Thoracic aorta (tissue), 2 donors: ENCODE measurements at places on chromosomes 2 and 18. TPM values are rescaled to one million over a fixed set of nuclear protein-coding genes. Genes with fewer than 3 reads are reported as not detected.

GRCh38 chr2:193566886-193567285 lies 1372.2 kb upstream of the TMEFF2 start:
- H3K4me3 ChIP-seq = no peak overlapping the region
- no peaks in the 10 kb centered on the region for H3K36me3 ChIP-seq
- no peak for DNase-seq
- H3K27ac ChIP-seq = no peak overlapping the region
- H3K27me3 ChIP-seq = no peaks in the 10 kb centered on the region
- no peaks in the 10 kb centered on the region for H3K4me1 ChIP-seq

- no peaks in the 10 kb centered on the region for H3K4me1 ChIP-seq
- no peak overlapping the region for H3K4me3 ChIP-seq
- no peak for DNase-seq
- H3K36me3 ChIP-seq = no peaks in the 10 kb centered on the region
- H3K27me3 ChIP-seq = no peaks in the 10 kb centered on the region
Observed at GRCh38 chr18:76075777-76076176, 419.3 kb downstream of the ZNF516 start.

GRCh38 chr2:72848436-72849137 lies 22.8 kb upstream of the EXOC6B start:
- no peak overlapping the region for H3K4me3 ChIP-seq
- no peaks in the 10 kb centered on the region for H3K4me1 ChIP-seq
- DNase-seq = no peak
- no peaks in the 10 kb centered on the region for H3K27me3 ChIP-seq
- H3K27ac ChIP-seq = no peak overlapping the region

The SCN2A gene
- total RNA-seq = not detected

DNA sequence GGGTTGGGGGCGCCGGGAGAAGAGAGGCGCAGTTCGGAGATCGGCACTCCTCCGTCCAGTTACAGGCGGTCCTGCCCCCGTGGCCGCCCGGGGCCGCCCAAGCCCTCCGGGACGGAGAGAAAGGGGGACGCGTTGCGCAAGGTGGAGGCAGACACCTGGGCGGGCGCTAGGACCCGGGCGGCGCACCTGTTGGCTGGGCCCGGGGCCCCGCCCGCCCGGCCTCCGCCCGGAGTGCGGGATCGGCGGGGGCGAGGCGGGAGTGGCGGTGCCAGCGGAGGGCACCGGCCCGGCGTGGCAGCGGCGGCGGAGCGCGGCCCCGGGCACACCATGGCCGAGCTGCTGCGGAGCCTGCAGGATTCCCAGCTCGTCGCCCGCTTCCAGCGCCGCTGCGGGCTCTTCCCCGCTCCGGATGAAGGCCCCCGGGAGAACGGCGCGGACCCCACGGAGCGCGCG lies at the start of gene SGPP2:
Gene SGPP2 (plus strand): TSS at position 268 of the 453 bp plus-strand sequence. CDS start 60 bp downstream, at position 328.
- no peak within 1 kb of the TSS for H3K27ac ChIP-seq
- no peak for DNase-seq
- no peaks in the 10 kb centered on the region for H3K27me3 ChIP-seq
- no peaks in the 10 kb centered on the region for H3K36me3 ChIP-seq

- H3K4me3 ChIP-seq = no peak overlapping the region
- peaks cover 9% of the 10 kb centered on the region for H3K4me1 ChIP-seq
- no peaks in the 10 kb centered on the region for H3K27me3 ChIP-seq
- H3K27ac ChIP-seq = no peak overlapping the region
- no peak for DNase-seq
Observed at GRCh38 chr18:35592298-35592697, 10.8 kb downstream of the GALNT1 start.

GRCh38 chr2:169105476-169105875 lies 36.1 kb downstream of the DHRS9 start:
- H3K27ac ChIP-seq = no peak overlapping the region
- no peak for DNase-seq
- H3K4me1 ChIP-seq = no peaks in the 10 kb centered on the region
- H3K36me3 ChIP-seq = no peaks in the 10 kb centered on the region
- no peaks in the 10 kb centered on the region for H3K27me3 ChIP-seq

GRCh38 chr2:10188729-10189305 lies 66.3 kb downstream of the RRM2 start:
- H3K27ac ChIP-seq = no peak overlapping the region
- no peak for DNase-seq
- H3K4me1 ChIP-seq = no peaks in the 10 kb centered on the region
- no peaks in the 10 kb centered on the region for H3K36me3 ChIP-seq

The MERTK gene
- total RNA-seq = 47.1 TPM

The EXOC6B gene
- total RNA-seq = 29.6 TPM

DNA sequence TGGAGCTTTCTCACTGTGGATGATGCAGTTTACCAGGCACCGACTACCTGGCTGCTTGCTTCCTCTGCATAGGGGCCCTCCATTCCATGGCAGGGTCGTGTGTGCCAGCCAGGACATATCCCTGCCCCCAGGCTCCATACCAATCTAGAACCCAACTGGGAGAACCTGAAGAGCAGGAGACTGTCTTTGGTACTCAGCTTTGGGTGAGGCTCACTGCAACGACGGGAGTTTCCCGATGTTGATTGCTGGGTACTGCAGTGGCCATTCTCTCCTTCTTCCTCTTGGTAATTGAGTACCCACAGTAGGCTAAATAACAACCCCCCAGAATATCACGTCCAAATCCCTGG lies 133.3 kb upstream of the SERTAD2 start:
- no peak overlapping the region for H3K4me3 ChIP-seq
- no peak overlapping the region for H3K27ac ChIP-seq
- DNase-seq = no peak
- H3K4me1 ChIP-seq = no peaks in the 10 kb centered on the region
- no peaks in the 10 kb centered on the region for H3K27me3 ChIP-seq

DNA sequence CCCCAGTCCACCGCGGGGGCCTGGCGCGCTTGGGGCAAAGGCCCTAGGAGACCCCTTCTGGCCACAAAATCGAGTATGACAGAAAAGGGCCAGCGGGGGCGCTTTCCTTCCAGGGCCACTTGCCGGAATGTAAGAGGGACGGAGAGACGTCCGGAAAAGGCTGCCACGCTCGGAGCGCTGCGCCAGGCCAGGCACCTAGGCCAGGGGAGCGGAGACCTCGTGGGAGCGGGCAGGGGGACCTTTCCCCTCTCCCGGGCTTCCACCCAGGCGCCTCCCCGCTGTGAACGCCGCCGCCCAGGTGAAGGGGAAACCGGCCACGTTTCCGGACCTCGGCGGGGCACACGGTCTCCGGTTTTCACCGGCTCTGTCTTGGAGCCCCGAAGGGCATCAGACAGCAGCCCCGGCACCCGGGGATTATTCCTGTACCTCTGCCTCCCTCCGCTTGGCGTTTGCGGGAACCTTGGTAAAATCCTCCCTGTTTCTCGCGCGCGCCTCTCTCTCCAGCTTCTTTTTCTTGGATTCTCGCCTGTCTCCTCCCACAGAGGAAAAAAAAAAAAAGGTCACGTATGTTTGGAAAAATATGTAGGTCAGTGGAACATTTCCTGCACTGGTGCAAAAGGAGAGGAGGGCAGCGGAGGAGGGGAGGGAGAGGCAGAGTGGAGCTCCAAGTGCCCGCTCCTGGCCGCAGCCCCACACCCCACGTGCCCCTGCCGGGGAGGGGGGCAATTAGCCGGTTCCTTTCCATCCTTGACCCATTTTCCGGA lies 1.2 kb upstream of the NPAS2 start:
- peak overlapping the region; percentile 91 for H3K27ac ChIP-seq
- H3K27me3 ChIP-seq = no peaks in the 10 kb centered on the region
- peak; percentile 25 for DNase-seq
- H3K4me1 ChIP-seq = peaks cover 47% of the 10 kb centered on the region
- peak overlapping the region; percentile 89 for H3K4me3 ChIP-seq

DNA sequence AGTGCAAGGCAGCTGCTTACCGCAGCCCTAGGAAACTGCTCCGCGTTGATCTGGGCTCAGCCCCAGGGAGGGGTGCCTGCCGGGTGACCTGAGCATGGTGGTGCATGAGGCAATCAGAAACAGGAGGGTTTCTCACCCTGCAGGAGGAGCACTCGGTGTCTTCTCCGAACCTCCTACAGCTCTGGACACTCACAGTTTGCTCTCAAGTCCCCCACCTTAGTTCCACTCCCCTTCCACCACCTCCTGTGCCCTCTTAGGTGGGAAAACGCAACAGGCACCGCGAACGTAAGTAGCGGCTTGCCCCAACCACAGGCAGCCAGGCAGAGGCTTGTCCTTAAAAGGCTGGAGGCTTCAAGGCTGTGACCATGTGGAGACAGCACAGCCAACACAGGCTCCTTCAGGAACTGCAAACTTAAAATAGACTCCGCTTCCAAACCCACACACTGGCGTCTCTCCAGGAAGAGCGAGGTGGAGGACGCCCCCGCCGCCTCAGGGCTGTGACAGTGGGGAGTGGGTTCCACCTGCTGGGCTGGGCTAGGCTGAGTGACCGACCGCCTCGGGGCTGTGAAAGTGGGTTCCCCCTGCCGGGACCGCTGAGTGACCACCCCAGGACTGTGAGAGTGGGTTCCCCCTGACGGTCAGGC lies 71.6 kb downstream of the NDUFA10 start:
- H3K4me1 ChIP-seq = peaks cover 19% of the 10 kb centered on the region
- H3K36me3 ChIP-seq = no peaks in the 10 kb centered on the region
- peak overlapping the region; percentile 32 for H3K4me3 ChIP-seq
- DNase-seq = no peak
- no peaks in the 10 kb centered on the region for H3K27me3 ChIP-seq

DNA sequence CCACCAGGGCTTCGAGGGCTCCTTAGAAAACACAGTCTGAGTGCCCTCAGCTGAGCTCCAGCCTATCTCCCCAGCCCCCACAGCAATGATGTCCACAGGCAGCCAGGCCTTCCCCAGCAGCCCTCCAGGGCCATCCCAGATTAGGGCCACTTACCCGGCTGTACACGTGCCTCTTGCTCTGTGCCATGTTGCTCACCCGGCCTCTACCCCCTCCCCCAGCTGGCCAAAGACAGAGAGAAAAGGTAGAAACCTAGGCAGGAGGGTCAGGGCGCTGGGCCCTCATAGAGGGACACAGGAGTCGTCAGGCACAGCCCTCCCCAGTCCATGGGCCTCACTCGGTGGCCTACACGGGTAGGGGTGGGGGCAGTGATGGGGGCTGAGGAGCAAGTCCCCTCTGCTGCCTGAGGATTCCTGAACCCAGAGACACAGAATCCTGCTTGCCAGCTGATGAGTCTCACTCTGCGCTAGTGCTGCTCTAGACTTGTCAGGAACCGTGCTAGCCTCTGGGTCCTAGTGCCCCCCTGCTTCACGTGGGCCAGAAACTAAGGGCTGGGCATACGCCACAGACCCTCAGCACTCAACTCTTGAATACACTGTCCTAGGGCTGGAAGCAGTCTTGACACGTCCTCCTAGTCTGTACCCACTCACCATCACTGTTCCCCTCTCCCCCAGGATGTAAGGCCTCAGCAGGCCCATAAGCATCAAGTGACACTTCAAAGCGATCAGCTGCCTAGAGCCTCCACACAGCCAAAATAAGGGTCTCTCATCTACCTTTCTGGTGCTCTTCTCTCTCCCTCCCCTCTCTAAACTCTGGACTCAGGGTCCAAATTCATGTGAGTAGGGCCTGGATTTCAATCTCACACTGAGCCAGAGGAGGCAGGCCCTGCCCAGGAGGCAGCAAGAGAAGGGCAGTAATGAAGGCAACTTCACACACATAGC lies at the start of gene DCTN1:
Gene DCTN1 (minus strand): TSS at position 461 of the 939 bp plus-strand sequence. CDS start 274 bp downstream, at position 187.
- no peak for DNase-seq
- no peak within 1 kb of the TSS for H3K27ac ChIP-seq
- H3K4me1 ChIP-seq = peaks cover 18% of the 10 kb centered on the region

The POLE4 gene
- 12.8 TPM for total RNA-seq

DNA sequence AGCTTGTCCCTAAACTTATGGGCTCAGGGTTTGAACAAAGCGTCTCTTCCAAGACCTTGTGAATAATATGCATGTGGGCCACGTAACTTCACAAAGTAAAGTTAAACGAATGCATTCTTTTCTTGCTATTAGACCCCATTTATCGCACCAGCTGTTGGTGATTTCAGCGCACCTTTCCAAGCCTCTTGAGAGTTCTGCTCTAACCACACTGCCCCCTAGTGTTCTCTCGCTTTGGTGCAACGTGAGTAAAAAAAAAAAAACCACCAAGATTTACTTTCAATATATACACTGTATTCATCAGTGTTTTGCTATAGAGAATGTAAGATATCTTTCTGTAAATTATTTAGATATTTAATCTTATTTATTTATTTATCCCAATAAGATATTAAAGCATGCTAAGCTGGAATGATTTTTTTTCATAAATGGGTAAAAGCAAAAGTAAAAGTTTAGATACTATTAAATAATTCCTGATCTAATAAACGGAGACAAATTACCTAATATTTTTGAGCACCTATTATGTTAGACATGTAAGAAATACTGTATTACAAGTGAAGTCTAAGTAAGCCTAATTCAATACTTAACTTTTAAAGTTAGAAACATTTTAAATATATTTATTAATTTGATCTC lies 459.5 kb downstream of the DLGAP1 start:
- no peak overlapping the region for H3K27ac ChIP-seq
- no peaks in the 10 kb centered on the region for H3K27me3 ChIP-seq
- H3K36me3 ChIP-seq = no peaks in the 10 kb centered on the region
- no peak for DNase-seq
- H3K4me1 ChIP-seq = peaks cover 7% of the 10 kb centered on the region

DNA sequence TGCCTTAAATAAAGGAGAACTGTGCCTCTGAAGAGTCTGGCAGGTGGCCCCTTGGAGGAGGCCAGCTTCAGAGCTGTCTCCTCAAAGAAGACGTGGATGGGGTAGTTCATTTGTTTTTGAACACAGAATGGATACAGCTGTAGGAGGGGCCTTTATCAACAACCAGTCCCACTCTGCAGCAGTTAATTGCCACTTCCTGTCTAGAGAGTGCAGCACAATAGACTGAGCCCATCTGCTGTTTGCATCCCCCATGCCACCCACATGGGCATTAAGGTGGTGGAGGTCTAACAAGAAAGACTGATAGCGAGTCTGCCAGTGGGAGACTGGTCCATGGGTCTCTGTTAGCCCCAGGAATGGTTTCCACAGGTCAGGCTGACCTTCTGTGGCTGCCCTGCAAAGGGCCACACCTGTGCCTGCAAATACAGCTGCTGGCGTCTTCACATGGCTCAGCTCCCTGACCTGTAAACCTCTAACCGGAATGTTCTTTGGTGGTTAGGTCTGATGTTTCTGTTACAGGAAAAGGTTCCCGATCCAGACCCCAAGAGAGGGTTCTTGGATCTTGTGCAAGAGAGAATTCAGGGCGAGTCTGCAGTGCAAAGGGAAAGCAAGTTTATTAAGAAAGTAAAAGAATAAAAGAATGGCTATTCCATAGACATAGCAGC lies 153.3 kb upstream of the ITGA6 start:
- no peak for DNase-seq
- H3K27ac ChIP-seq = no peak overlapping the region
- no peaks in the 10 kb centered on the region for H3K4me1 ChIP-seq
- H3K27me3 ChIP-seq = no peaks in the 10 kb centered on the region
- H3K36me3 ChIP-seq = no peaks in the 10 kb centered on the region
- H3K4me3 ChIP-seq = no peak overlapping the region

- H3K4me1 ChIP-seq = no peaks in the 10 kb centered on the region
- no peak overlapping the region for H3K27ac ChIP-seq
- H3K27me3 ChIP-seq = no peaks in the 10 kb centered on the region
- H3K36me3 ChIP-seq = no peaks in the 10 kb centered on the region
- no peak overlapping the region for H3K4me3 ChIP-seq
Observed at GRCh38 chr18:50460716-50461115, 85.9 kb downstream of the SKA1 start.

- no peaks in the 10 kb centered on the region for H3K27me3 ChIP-seq
- no peaks in the 10 kb centered on the region for H3K36me3 ChIP-seq
- no peak for DNase-seq
- no peak overlapping the region for H3K27ac ChIP-seq
- H3K4me3 ChIP-seq = no peak overlapping the region
- H3K4me1 ChIP-seq = no peaks in the 10 kb centered on the region
Observed at GRCh38 chr2:15667809-15668556, 76.3 kb downstream of the DDX1 start.

The VSNL1 gene
- total RNA-seq = not detected

GRCh38 chr2:71048096-71048495 lies 20.4 kb upstream of the NAGK start:
- H3K4me3 ChIP-seq = no peak overlapping the region
- H3K27ac ChIP-seq = no peak overlapping the region
- DNase-seq = no peak
- no peaks in the 10 kb centered on the region for H3K27me3 ChIP-seq
- no peaks in the 10 kb centered on the region for H3K4me1 ChIP-seq

The SPP2 gene
- total RNA-seq = not detected
